ENCODE measurements at places on chromosomes 16 and 17.

DNA sequence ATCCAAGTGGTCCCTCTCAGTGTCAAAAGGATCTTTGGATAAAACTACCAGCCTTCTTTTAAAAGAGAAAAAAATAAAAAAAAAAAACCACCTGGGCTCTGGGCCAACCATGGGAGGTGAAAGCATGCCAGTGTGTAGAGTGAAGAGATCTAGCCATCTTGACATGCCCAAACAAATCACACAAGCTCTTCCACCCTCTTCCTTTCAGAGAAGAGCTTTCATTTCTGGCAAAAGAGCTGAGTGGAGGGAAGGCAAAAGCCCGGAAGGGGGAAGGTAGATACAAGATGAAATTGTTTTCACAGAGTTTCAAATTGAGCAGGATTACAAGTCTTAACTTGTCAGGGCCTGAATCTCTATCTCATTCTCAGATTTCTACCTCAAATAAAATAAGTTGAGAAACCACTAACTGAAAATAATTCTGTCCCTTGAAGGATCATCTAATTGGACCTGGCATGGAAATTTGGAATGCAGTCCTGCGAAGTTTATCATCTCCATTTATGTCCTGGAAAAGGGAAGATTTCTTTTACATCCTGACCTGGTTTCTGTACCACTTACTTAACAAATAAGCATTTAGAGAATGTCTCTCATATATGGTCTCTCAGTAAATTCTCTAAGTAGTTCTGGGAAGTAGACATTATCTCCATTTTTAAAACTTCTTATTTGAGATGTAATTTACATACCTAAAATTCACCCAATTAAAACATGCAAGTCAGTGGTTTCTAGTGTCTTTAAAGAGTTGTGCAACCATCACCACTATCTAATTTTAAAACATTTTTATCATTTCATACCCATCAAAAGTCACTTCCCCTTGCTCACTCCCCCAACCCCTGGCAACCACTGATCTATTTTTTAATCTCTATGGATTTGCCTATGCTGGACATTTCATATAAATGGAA lies 93.7 kb downstream of the TANGO6 start:
- DNase-seq, result no peak

GRCh38 chr16:27083861-27084261 lies 17.1 kb downstream of the C16orf82 start:
- DNase-seq, result no peak

DNA sequence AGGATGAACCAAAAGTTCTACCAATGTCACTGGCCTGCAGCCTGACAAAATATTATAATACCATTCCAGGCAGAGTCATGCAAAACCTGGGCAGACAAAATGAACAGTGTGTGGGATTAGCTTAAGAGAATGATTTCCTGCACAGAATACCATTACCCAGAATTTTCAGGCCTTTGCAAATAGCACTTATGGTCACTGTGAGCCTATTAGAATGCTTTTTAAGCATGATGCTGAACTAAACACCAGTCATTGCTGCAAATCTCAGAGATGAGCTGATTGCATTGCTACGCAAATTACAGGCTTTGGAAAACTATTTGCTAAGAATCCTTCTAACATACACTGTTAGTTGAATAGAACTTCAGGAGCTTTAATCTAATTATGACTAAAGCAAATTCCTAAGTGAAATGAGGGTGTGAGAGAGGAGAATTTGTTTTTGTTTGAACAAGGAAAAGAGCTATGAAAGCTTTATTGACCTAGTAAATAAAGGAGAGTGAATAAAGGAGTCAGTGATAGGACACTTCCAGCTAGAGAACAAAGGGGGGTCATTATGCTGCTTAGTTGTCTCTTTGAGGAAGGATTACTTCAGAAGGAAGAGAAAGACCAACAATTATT lies 398.8 kb downstream of the HS3ST3B1 start:
- no peak for DNase-seq

DNA sequence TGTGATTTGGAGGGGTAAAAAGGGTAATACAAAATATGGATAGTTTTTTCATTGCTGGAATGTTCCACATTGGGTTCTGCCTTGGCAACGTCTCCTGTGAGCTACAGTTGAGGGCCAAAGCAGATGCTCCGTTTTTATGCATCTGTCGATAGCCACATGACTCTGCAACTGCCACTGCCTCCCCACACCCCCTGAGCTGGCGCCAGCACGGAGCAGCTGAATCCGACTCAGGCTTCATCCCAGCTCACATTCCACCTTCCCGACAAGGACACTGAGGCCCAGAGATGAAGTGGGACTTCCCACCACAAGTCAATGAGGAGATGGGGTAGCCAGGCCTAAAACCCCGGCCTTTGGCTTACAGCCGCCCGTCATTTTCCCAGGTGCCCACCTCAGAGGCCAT lies 334.1 kb downstream of the CDH13 start:
- no peak for DNase-seq

DNA sequence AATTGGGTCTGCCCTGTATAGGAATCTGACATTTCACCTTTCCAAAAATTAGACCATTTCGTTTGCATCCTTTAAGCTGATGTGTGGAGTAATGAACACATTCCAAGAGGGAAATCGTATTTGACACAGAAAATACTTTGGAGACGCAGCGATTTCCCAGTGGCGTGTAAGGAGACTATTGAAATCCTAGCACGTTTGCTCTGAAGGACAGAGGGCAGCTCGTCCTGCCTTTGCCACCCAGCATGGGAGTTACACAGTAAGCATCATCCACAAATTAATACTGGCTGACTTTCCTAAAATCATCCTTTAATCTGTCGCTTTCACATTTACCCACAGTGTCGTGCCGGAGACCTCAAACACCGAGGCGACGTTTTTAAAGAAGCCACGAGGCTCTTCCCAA lies 925.9 kb upstream of the EEF2KMT start:
- no peak for DNase-seq

DNA sequence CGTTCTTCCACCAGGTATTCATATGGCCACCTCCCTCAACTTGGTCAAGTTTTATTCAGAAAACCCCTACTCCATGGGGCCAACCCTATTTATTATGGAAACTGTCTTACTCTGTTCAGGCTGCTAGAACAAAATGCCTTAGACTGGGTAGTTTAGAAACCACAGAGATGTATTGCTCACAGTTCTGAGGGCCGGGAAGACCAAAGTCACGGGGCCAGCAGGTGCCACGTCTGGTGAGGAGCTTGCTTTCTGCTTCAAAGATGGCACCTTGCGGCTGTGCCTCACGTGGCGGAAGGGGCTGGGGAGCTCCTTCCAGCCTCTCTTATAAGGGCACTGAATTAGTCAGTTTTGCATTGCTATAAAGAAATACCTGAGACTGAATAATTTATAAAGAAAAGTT lies 74.3 kb downstream of the AXIN2 start:
- no peak for DNase-seq

GRCh38 chr16:56233795-56234566 lies 42.7 kb downstream of the GNAO1 start:
- no peak for DNase-seq

All from substantia nigra (tissue), 51 donors.